ENCODE measurements at places on chromosomes 7 and 10.

DNA sequence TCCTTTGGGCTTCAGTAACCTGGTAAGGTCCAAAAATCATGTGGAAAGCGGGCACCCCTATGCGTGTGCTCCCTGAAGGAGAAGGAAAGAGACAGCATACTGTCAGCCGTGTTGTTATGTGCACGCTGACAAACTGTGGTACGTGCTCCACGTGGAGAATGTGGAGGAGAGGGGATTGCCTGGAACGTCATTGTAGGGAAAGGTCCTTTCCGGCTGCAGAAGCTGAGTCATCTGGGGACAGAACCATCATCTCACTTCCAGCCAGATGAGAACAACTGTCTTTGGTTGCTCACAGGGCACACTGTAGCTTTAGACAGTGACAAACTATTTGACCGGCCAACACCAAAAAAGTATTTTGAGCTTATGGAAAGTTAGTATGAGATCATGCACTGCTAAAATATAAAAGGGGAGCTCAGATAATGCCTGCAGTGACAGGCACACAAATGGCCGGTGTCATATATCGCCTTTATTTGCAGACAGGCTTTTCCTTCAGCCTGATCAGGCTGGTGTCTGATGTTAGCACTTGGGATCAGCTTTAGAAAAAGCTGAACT lies 38.8 kb upstream of the GRB10 start:
- DNase-seq = no peak

DNA sequence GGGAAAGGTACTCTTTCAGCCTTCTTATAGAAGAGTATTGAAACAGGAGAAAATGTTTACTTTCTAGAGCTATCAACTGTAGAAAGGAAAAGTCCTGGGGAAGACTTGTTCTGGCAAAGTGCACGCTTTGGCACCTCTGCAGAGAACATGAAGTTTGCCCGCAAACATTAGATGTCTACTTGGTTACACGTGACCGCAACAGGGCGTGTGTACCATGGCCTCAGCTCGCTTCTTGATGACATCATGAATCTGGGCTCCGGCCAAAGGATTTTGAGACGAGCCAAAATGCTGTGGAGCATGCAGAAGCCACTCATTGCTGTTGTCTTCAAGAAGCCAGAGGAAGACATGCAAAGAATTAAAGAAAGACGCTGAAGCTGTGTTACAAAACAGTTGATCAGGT lies 8.6 kb upstream of the TAS2R60 start:
- no peak for DNase-seq

GRCh38 chr10:63281967-63282366 lies 148.8 kb downstream of the NRBF2 start:
- no peak for DNase-seq

DNA sequence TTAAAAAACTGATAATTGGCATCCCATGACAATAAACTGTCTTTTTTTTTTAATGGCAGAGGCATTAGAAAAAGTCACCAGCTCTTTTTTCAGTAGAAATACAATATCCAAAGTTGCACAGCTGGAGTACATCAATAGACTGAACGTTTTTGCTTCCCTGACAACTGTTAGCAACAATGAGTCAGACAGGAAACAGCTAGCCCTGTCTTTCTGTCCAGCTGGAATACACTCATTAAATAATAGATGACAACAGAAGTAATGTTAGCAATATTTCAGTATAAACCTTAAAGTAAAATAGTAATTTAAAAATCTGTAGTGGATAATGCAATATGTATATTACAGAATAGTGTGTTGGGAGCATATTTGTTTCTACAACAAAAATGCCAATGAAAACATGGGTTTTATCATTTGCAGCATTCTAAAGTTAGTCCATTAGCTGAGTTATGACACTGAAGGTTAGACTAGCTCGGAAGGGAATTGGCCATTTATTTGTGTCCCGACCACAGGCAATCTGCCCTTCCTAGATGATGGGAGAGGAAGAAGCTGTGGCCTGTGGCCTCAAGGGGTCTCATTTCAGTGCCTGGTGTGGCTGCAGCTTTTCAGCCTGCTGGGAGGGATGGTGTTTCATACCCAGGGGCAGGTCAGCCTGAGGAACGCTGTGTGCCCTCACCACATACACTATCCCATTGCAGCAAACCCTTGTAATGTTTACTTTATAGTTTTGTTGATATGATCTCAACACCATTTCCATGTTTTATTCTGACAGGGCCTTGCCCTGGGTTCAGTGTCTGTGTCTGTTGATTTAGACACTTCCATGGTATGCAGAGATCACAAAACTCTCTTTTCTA lies 173.3 kb downstream of the SLC16A9 start:
- no peak for DNase-seq

- no peak for DNase-seq
Observed at GRCh38 chr7:5500056-5500776, 76.6 kb upstream of the TNRC18 start.

GRCh38 chr7:51300762-51301674 lies 15.6 kb downstream of the COBL start:
- DNase-seq = no peak

- no peak for DNase-seq
Observed at GRCh38 chr10:32190890-32191491, 134.8 kb upstream of the KIF5B start.

- no peak for DNase-seq
Observed at GRCh38 chr7:152910545-152911225, 151.1 kb downstream of the ACTR3B start.

GRCh38 chr7:143892527-143893300 lies 9.3 kb downstream of the TCAF1 start:
- DNase-seq = no peak

- no peak for DNase-seq
Observed at GRCh38 chr10:11255156-11255555, 237.5 kb downstream of the CELF2 start.

GRCh38 chr10:132407846-132408278 lies 10.9 kb downstream of the PWWP2B start:
- no peak for DNase-seq

- no peak for DNase-seq
Observed at GRCh38 chr10:132645247-132645530, 107.6 kb downstream of the INPP5A start.

GRCh38 chr10:111148440-111148839 lies 71.6 kb downstream of the ADRA2A start:
- DNase-seq = no peak

- DNase-seq = no peak
Observed at GRCh38 chr7:118918556-118918955, 694.1 kb downstream of the ANKRD7 start.

DNA sequence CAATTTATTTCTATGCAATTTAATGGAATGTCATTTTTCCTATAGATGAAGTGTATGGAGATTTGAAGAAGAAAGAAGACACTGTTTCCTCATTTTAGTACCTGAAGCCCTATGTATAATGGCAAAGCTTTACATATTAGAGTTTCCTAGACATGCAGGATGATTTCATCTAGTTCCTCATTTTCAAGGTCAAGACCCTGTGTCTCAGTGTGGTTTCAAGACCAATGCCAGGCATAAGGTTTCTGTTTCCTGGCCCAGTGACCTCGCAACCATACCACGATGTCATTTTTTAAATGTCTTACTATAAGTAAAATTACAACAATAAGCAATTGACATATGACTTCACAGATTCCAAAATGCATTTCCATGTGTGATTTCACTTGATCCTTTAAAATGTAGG lies 336.5 kb upstream of the PRKCQ start:
- no peak for DNase-seq

GRCh38 chr7:117827862-117828261 lies 45.4 kb downstream of the CTTNBP2 start:
- no peak for DNase-seq

DNA sequence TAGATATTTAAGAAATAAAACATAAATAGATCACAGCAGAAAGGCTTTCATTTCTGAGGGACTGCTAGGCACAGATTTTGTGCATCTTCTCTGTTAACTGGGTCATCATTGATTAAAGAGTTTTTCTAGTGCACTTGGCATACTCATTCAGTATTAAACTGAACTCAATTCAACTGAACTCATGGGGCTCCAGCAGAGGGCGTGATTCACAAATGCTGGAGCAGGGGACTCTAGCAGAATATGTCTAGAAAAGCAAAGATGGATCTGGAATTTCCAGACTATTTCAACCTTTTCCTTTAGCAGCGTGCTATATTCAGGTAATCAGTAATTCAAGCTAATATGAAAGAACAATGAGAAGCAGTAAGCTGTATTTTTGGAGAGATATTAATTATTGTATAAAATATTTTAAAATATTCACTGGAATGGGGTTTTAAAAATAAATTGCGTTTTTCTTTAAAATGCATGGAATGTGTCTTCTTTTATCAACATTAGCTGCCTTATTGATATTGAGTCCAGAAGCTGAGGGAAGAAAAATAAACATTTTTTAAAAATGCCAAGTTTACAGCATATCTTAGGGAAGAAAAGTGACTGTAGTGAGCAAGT lies 296.8 kb upstream of the CACNA2D1 start:
- DNase-seq = no peak

DNA sequence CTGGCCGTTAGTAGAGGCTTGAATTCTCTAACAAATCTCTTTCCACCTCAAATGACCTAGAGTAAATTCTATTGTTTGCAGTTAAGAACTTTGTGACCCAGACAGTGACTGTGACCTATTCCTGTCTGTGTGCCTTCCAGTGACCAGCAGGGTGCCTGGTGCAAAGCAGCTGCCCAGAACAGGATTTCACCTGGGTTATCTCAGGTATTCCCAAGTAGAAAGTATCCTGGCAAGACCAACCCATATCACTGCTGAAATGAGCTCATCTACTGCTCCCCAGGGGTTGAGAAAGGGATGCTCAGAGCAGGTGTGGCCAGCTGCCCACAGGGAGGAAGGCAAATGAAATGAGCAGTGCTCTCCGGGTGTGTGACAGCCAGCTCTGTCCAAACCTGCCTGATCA lies 2.1 kb upstream of the MSMB start:
- no peak for DNase-seq

DNA sequence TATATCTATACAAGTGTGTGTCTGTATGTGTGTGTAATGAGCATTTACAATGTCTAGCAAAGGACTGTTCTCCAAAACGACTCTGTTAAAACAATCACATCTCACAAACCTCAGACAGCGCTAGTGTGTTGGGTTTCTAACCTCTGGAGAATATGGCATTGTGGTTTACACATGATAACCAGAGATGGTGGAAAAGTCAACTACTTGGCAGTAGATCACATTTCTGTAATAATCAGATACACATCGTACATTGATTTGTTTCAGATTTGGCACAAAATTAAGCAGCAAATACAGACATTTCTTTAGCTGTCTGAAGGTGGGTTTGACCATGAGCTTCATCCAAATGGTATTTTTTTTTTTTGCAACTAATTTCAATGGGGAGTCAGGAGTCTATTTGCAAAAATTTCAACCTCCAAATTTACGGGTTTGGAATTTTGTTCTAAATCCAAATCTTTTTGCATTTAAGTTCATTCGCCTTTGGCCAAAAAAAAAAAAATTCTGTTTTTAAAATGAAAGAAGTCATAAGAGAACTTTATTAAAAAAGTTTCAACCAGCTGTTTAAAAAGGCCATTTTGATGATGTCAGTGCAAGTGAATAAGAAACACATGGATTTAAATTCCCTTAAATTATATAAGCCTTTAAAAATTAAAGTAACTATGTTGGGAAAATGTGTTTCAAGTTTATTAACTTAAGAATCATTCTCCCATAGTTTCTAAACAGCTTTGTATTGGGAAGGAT lies 127.8 kb downstream of the TMEM26 start:
- DNase-seq = no peak

DNA sequence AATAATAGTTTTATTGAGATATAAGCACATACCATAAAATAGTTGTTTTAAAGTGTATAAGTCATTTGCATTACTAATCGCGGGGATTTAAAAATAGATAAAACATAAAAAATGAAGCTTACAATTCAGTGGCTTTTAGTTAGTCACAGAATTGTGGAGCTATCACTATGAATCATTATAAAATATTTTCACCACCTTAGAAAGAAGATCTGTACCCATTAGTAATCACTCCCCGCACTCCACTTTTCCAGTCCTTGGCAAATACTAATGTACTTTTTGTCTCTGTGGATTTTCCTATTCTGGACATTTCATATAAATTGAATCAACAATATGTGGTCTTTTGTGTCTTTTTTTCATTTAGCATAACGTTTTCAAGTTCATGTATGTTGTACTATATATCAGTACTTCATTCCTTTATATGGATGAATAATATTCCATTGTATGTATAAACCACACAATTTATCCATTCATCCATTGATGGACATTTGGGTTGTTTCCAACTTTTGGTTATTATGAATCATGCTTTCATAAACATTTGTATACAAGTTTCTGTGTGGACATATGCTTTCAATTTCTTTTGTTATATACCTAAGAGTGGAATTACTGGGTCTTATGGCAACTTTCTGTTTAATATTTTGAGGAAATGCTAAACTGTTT lies 162.5 kb downstream of the MAGI2 start:
- DNase-seq = no peak

DNA sequence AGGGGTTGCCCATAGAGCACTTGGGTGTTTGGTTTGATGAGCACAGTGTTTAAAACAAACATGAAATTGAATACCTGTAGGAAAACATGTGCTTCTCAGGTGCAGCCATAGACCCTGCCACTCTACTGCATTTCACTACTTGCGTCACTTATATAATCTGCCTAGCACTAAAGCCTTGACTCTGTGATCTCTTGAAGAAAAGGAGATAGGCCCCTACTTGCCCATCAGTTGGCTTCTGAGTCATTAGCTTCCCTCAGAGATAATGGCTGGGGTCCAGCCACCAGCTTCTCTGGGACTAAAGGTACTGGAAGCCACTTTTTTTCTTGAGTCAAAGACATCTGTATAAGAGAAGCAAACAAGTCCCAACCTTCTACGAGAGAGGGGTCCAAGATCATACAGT lies 45.9 kb upstream of the BTRC start:
- DNase-seq = no peak

DNA sequence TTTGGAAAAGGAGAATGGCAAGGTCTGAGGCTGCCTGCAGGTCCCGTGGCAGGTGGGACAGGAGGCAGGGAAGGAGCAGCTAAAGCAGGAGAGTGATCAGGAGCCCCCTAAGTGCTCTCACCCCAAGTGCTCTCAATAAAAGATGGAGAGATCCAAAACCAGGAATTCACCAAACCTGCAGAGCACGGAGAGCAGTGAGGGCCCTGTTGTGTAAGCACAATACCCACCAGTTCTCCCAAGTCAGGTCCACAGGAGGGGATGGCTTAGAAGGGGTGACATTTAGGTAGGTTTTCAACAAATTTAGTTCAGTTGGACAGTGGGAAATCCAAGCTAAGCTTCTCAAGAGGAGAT lies 40.8 kb downstream of the GNA12 start:
- no peak for DNase-seq

Measured in hypothalamus (tissue), 51 donors.